ENCODE measurements at places on chromosomes 13 and 19.
A peak's percentile ranks its signal among the peaks of the same experiment; 100 is the strongest.

DNA sequence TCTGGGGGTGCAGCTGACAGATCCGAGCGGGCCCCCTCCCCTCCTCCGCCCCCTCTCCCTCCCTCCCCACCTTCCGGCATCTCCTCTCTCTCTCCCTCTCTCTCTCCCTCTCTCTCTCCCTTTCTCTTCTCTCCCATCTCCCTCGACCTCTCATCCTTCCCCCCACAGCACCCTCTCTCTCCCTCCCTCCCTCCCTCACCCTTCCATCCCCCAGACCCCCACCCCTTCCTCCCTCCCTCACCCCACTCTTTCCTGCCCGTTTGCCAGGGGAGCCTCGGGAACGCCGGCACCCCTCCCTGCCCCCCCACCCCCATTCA lies 666 bp downstream of the CELF5 start:
- DNase-seq, result no peak

GRCh38 chr13:113666329-113666670 lies 719 bp upstream of the GRK1 start:
- DNase-seq, result no peak

- peak; percentile 48 for DNase-seq
Observed at GRCh38 chr13:31919971-31920726, 111.4 kb upstream of the FRY start.

GRCh38 chr13:59750860-59751259 lies 412.9 kb downstream of the DIAPH3 start:
- DNase-seq, result peak; percentile 88

DNA sequence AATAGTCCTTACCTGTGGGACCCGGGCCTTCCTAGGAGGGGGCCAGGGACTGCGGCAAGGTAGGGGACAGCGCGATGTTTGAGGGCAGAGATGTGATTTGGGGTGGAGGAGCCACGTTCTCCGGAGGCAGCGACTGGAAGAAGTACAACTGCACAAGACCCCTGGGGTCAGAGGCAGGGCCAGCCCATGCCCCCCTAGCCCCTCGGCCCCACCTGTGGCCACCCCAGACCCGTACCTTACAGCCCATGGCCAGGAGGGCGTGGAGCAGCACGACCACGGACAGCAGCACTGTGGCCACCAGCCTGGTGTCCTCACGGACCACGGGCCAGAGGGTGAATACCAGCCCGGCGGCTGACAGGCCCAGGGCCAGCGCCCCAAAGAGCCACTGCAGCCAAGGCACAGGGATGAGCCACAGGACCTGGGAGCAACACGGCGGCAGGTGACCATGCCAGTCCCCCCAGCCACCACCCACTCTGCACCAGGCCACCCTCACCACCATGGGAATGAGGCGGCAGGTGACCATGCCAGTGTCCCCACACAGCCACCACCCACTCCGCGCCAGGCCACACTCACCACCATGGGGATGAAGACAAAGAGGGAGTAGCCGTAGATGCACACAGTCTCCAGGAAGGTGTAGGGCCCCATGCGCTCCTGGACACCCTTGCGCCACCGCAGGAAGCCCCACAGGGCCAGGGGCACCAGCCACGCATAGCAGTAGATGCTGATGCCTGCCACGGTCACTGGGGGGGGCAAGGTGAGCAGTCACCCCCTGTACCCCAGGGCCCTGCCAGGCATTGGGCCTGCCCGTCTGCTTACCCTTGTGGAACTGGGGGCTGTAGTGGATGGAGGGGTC lies 5.0 kb downstream of the YIPF2 start:
- DNase-seq, result no peak

- DNase-seq, result no peak
Observed at GRCh38 chr13:30466841-30467252, 1.1 kb upstream of the HMGB1 start.

DNA sequence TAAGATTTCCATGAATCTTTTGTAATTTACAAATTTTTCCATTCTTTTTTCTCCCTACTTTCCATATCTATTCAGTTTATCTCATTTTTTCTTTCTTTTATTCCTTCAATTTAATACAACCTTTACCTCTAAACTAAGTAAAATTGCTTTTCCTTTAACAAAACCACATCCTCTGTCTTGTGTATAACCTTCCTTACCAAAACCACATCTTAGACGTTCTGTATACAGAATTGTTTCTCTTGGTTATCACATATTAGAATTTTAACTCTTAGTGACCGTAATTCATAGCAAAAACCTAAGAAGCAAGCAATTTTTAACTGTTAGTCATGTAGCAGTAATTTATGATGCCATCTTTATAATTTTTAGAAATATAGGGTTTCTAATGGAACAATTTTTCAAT lies 15.0 kb downstream of the PPP5C start:
- no peak for DNase-seq

GRCh38 chr13:112725346-112726015 lies 35.6 kb downstream of the ATP11A start:
- DNase-seq, result no peak

DNA sequence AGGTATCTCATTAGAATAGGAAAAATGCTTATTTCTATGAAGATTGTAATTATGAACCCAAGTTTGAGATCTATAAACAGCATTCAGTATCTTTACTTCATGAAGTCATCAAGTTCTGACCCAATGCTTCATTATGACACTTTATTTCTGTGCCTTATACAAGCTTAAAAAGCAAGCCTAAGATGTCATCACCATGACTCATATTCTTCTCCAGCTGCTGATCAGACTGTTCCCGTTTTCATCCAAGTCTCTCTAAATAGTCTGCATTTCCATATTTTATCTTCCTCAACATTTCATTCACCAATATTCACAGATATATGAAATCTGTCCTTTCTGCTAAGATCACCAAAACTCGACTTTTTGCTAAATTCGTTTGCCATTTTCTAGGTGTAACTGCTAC lies 1247.2 kb upstream of the PRR20A start:
- no peak for DNase-seq

GRCh38 chr13:110593430-110594130 lies 21.8 kb upstream of the NAXD start:
- no peak for DNase-seq

- DNase-seq, result no peak
Observed at GRCh38 chr13:79119578-79120107, 286.4 kb downstream of the RBM26 start.

GRCh38 chr19:50695251-50696093 lies 24.1 kb downstream of the SHANK1 start:
- no peak for DNase-seq

DNA sequence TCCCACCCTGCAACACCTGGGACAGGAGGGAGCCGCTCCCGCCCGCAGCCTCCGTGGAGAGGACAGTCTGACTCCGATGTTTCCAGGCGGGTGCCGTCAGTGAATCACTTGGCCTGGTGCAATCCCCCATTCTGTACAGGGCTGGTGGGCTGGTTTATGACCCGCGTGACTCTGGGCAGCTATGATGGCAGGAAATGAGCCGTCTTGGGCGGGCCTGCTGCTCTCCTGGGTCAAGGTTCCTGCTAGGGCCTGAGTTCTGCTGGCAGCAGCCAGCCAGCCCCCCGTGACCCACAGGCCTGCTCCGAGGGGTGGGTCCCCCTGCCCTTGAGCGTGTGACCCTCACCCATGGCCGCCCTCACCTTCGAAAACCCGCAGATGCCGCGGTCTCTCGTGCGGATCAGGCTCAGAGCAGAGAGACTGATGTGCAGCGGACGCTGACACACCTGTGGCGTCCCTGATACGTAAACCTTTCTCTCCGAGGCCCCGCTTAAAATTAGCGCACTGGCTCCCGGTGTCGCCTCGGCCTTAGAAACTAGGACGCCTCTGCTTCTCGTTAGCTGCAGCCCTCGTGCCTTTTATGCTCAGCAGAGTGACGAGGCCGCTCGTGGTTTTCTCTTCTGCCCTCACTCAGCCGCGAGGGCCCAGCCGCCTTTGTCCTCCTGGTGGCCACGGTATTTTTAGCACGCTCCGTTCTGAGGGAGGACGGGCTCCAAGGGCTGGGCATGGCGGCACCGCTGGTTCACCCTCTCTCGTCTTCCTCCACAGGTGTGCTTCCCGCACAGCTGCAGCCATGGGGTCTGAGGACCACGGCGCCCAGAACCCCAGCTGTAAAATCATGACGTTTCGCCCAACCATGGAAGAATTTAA lies 63.4 kb downstream of the KDM4B start:
- no peak for DNase-seq

GRCh38 chr19:30060531-30061222 lies 118.6 kb downstream of the URI1 start:
- no peak for DNase-seq

DNA sequence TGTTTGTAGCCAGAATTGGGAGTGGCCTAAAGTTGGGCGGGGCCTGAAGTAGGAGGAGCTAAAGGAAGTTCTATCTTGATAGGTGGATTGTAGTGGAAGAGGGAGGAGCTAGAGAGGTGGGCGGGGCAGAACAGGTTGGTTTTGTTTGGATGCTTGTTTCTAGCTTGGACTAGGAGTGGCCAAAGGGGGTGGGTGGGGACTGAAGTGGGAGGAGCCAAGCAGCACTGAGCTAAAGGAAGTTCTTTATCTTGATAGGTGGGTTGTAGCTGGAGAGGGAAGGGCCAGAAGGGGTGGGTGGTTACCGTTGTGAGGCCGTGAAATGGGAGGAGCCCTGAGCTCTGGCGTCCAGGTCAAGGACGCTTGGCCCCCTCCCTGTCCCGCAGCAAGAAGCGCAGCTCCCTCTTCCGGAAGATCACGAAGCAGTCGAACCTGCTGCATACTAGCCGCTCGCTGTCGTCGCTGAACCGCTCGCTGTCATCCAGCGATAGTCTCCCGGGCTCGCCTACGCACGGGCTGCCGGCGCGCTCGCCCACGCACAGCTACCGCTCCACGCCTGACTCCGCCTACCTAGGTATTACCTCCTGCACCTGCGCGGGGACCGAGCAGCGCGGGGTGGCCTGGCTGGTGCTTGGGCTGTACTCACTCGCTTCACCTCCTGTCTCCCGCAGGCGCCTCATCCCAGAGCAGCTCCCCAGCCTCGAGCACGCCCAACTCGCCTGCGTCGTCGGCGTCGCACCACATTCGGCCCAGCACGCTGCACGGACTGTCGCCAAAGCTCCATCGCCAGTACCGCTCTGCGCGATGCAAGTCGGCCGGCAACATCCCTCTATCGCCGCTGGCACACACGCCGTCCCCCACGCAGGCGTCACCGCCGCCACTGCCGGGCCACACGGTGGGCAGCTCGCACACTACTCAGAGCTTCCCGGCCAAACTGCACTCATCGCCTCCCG lies 8.0 kb downstream of the DNASE2 start:
- no peak for DNase-seq

GRCh38 chr13:53807251-53807834 lies 778.7 kb downstream of the OLFM4 start:
- no peak for DNase-seq

- DNase-seq, result no peak
Observed at GRCh38 chr19:57192077-57192420, 749 bp downstream of the ZNF264 start.

- DNase-seq, result peak; percentile 71
Observed at GRCh38 chr19:56751078-56751489, 79.5 kb upstream of the ZNF835 start.

DNA sequence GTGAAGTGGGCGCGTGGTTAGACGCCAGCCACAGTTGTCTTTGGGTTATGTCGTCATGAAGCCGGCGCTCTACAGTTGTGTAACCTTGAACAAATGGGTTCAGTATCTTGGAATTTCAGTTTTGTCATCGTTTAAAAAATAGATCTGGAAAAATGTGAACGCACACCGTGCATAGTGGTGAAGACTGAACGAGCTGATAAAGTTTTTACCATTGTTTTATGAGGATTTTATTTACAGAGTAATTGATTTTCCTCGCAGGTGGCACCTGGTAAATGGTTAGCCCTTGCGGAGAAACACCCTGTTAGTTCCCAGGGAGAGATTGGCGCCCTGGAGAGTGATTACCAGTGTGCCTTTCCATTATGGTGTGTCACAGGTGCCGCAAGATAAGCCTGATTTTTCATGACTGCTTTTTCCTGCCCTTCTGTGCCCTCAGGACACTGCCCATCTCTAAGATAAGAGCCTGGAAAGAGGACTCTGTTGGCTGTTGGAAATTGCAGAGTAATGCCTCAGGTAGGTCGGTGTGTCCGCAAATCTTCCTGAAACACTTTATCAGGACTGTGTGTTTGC lies 577 bp downstream of the ZNF181 start:
- peak; percentile 74 for DNase-seq
